ENCODE measurements at places on chromosomes 3 and 15. TPM values are rescaled to one million over a fixed set of nuclear protein-coding genes. Genes with fewer than 3 reads are reported as not detected.

- no peak overlapping the region for H3K4me3 ChIP-seq
- DNase-seq, result no peak
- no peaks in the 10 kb centered on the region for H3K36me3 ChIP-seq
- H3K27ac ChIP-seq, result no peak overlapping the region
- H3K4me1 ChIP-seq, result no peaks in the 10 kb centered on the region
Observed at GRCh38 chr3:112175646-112176045, 42.6 kb upstream of the GCSAM start.

The CFAP20DC gene
- 2.0 TPM for total RNA-seq

DNA sequence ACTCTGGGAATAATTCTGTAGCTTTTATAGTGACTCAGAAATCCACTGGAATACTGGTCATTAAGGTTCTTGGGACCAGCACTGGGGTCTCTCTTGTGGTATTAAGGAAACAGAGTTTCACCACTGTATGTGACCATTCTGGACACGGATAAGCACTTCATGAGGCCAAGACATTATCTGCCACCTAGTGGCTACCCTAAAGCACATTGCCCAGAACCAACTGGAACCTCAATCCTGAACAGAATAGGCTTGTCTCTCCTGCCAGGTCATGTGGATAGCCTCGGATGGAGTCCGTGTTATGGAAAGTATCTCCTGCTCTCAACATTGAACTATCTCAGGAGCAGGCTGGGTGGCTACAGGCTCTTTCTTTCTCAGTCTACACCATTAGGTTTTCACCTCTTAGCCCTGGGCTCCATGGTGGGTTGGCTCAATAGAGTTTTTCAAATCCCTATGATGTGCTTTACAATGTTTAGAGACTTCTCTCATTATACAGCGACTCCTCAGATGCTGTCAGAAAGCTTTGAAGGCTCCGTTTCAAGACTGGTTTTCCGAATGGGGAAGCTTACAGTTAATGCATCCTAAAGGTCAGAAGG lies 167.6 kb upstream of the ST8SIA2 start:
- H3K36me3 ChIP-seq, result no peaks in the 10 kb centered on the region
- H3K27ac ChIP-seq, result no peak overlapping the region
- DNase-seq, result no peak
- H3K4me3 ChIP-seq, result no peak overlapping the region
- H3K4me1 ChIP-seq, result no peaks in the 10 kb centered on the region

The COL7A1 gene
- 1.3 TPM for total RNA-seq

- H3K4me1 ChIP-seq, result peaks cover 16% of the 10 kb centered on the region
- H3K36me3 ChIP-seq, result peaks cover 26% of the 10 kb centered on the region
- no peak for DNase-seq
- H3K4me3 ChIP-seq, result no peak overlapping the region
- no peaks in the 10 kb centered on the region for H3K27me3 ChIP-seq
Observed at GRCh38 chr3:134542287-134542958, 56.6 kb downstream of the CEP63 start.

DNA sequence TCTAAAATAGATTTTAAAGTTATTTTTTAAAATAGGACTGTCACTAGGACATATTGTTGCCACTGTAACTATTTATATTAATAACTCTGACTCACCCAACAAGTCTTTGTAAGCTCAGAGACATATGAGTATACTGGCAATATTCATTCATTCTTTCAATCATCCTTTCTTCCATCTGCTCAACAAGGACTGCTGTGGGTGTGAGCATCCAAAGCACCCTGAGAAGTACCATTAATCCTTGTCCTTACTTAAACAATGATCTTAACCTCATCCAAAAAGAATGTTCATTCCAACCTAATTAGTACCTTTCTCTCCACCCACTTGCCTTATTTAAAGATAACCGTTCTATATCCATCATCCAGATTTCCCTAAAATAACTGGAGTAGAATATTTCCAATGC lies 94.2 kb upstream of the PPP2R3A start:
- H3K36me3 ChIP-seq, result no peaks in the 10 kb centered on the region
- H3K4me3 ChIP-seq, result no peak overlapping the region
- no peaks in the 10 kb centered on the region for H3K4me1 ChIP-seq

DNA sequence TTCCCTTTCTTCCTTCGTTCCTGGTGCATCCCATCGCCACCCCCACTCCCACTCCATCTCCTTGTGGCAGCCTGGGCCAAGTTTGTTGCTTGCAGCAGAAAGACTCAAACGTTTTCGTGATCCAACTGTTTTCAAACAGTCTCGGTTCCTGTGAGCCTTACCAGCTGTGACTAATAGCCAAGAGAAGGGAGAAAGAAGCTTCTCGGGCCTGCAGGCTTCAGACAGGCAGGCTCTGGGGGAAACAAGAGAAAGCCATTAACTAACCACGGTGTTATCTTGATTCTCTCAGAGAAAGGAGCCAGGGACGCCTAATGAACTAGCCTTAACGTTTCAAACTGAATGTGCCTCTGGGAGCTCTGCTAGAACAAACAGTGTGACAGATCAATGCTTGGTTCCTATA lies 742.0 kb downstream of the NR2F2 start:
- H3K4me1 ChIP-seq, result no peaks in the 10 kb centered on the region
- H3K36me3 ChIP-seq, result no peaks in the 10 kb centered on the region
- no peak overlapping the region for H3K27ac ChIP-seq
- DNase-seq, result no peak
- no peaks in the 10 kb centered on the region for H3K27me3 ChIP-seq

DNA sequence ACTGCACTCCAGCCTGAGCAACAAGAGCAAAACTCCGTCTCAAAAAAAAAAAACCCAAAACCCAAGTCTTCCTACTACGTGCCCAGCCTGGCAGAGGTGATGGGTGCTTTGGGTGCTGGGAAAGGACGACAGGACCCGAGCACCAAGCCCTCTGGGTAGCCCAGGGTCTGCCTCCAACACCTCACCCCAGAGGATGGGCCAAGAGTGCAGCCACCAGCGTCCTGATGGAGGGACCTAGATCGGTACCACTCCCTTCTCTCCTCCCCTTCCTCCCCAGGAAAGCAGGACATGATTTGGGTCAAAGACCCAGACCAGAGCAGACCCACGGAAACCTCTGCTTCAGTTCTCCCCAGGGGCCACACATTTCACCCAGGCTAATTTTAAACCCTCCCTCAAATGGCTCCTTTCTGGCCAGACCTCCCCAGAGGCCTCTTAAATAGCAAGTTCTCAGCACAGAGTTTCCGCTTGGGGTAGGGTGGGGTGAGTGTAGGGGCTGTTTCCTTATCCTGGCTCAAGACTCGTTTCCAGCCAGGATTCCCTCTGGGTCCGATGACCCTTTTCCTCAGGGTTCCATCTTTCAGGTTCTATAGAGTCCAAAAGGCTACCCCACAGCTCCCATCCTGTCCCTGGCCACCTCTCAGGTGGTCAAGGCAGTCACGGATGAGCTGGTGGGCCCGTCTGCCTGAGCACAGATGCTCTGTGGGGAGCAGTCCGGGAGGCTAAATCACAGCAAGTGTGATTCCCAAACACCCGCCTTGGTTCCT lies 20.5 kb downstream of the RBPMS2 start:
- H3K4me3 ChIP-seq, result no peak overlapping the region
- H3K27ac ChIP-seq, result peak overlapping the region; percentile 9

The SORD gene
- 6.0 TPM for total RNA-seq

- H3K36me3 ChIP-seq, result no peaks in the 10 kb centered on the region
- H3K4me1 ChIP-seq, result no peaks in the 10 kb centered on the region
- DNase-seq, result no peak
- H3K27me3 ChIP-seq, result no peaks in the 10 kb centered on the region
- no peak overlapping the region for H3K27ac ChIP-seq
Observed at GRCh38 chr3:190972840-190973270, 110.4 kb upstream of the GMNC start.
